CD8-positive, alpha-beta memory T cell (primary cell): ENCODE measurements at places on chromosomes 16 and 17. TPM values are rescaled to one million over a fixed set of nuclear protein-coding genes. Genes with fewer than 3 reads are reported as not detected.

The DNAAF1 gene
- 0.31 TPM for total RNA-seq

The PLXDC1 gene
- 2.9 TPM for total RNA-seq

The ZNF750 gene
- not detected for total RNA-seq

The KRT17 gene
- total RNA-seq = 0.35 TPM

The PRSS27 gene
- total RNA-seq = 1.6 TPM

The TP53TG3 gene
- not detected for total RNA-seq

The DOK4 gene
- 7.0 TPM for total RNA-seq

The NRN1L gene
- total RNA-seq = not detected

The CTCF gene
- 67.4 TPM for total RNA-seq

The CRHR1 gene
- total RNA-seq = not detected

The CD19 gene
- total RNA-seq = not detected

The PSME3IP1 gene
- 103 TPM for total RNA-seq

GRCh38 chr16:48452991-48453760, 68.0 kb upstream of the SIAH1 start:
- H3K27me3 ChIP-seq = no peaks in the 10 kb centered on the region
- no peak for DNase-seq
- H3K36me3 ChIP-seq = no peaks in the 10 kb centered on the region

GRCh38 chr17:72693151-72693878, 399.2 kb downstream of the SLC39A11 start:
- no peaks in the 10 kb centered on the region for H3K4me1 ChIP-seq
- no peak overlapping the region for H3K4me3 ChIP-seq
- no peak overlapping the region for H3K27ac ChIP-seq
- no peak for DNase-seq

- DNase-seq = no peak
Measured at GRCh38 chr16:58338205-58338604, 43.4 kb upstream of the PRSS54 start.

DNA sequence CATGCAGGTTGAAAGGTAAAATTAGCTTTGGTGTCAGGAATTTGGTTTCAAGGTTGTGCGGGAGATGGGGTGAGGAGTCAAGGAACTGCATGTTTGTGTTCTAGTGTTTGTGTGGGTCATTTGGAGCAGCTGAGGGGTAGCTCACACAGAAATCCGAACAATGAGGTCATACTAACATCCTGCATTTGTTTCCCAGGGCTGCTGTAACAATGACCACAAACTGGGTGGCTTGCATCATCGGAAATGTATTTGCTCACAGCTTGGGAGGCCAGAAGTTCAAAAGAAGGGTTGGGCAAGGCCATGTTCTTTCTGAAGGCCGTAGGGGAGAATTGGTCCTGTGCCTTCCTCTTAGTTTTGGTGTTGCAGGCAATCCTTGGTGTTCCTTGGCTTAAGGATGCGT, 287.4 kb downstream of the HAPSTR1 start:
- no peak overlapping the region for H3K27ac ChIP-seq
- no peaks in the 10 kb centered on the region for H3K27me3 ChIP-seq
- DNase-seq = no peak
- no peaks in the 10 kb centered on the region for H3K36me3 ChIP-seq
- no peaks in the 10 kb centered on the region for H3K4me1 ChIP-seq
- no peak overlapping the region for H3K4me3 ChIP-seq

- H3K36me3 ChIP-seq = peaks cover 16% of the 10 kb centered on the region
- no peak overlapping the region for H3K27ac ChIP-seq
- DNase-seq = peak; percentile 57
- H3K4me3 ChIP-seq = no peak overlapping the region
- H3K27me3 ChIP-seq = no peaks in the 10 kb centered on the region
Measured at GRCh38 chr17:17141860-17142552, 64.1 kb downstream of the PLD6 start.

DNA sequence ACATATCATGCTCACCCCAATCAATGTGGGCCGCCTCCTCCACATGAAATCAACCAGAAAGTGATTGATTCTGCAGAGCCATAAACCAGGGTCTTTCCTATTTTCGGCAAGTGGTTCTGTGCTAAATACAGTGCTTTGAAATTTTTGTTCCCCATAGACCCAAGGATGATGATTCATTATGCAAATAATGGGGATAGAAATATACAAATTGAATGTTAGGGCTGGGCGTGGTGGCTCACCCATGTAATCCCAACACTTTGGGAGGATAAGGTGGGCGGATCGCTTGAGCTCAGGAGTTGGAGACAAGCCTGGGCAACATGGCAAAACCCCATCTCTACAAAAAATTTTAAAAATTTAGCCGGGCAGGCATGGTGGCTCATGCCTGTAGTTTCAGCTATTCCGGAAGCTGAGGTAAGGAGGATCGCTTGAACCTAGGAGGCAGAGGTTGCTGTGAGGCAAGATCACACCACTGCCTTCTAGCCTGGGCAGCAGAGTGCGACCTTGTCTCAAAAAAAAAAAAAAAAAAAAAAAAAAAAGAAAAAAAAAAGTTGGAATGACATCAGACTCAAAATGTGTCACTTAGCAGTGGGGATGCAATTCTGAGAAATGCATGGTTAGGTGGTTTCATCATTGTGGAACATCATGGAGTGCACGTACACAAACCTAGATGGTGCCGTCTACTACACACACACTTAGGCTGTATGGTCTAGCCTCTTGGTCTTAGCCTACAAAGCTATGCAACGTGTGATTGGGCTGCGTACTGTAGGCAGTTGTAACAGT, 581.7 kb downstream of the MAF start:
- no peaks in the 10 kb centered on the region for H3K36me3 ChIP-seq
- H3K4me1 ChIP-seq = no peaks in the 10 kb centered on the region
- no peaks in the 10 kb centered on the region for H3K27me3 ChIP-seq
- DNase-seq = no peak
- H3K4me3 ChIP-seq = no peak overlapping the region

DNA sequence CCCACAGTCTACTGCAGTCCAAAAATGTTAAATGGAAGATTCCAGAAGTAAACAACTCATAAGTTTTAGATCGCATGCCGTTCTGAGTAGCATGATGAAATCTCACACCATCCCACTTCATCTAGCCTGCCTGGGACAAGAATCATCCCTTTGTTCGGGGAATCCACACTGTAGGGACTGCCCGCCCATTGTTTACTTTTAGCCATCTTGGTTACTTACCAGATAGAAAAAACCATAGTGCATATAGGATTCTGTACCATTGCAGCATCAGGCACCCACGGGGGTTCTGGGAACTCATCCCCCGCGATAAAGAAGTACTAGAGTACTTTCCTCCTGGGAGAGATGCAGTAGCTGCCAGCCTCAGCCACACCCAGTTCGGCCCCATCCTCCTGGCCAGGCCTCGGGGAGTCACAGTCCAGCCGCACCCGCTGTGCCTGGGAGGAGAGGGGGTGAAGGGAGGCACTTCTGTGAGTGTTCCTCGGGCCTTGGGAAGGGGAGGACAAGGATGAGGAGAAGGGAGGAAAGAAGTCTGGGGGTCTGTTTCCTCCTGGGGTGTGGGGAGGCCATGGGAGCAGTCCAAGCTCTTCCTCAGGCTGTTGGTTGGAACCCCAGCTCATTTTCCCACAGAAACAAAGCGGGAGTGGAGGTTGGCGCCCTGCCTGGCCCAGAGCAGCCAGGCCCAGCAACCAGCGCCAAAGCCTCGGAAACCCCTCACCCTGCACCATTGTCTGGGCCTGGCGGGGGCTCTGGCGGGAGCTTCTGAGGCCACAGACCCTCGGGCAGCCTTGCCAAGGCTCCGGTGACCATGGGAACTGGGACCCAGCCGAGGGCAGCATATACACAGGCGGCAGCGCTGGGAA, 8.9 kb downstream of the TRIM47 start:
- no peak overlapping the region for H3K4me3 ChIP-seq
- peaks cover 23% of the 10 kb centered on the region for H3K4me1 ChIP-seq
- no peak overlapping the region for H3K27ac ChIP-seq
- no peaks in the 10 kb centered on the region for H3K27me3 ChIP-seq
- H3K36me3 ChIP-seq = no peaks in the 10 kb centered on the region
- DNase-seq = no peak

- no peaks in the 10 kb centered on the region for H3K27me3 ChIP-seq
- no peaks in the 10 kb centered on the region for H3K36me3 ChIP-seq
- DNase-seq = no peak
- no peak overlapping the region for H3K27ac ChIP-seq
Measured at GRCh38 chr17:60127068-60128064, 22.4 kb upstream of the CA4 start.

DNA sequence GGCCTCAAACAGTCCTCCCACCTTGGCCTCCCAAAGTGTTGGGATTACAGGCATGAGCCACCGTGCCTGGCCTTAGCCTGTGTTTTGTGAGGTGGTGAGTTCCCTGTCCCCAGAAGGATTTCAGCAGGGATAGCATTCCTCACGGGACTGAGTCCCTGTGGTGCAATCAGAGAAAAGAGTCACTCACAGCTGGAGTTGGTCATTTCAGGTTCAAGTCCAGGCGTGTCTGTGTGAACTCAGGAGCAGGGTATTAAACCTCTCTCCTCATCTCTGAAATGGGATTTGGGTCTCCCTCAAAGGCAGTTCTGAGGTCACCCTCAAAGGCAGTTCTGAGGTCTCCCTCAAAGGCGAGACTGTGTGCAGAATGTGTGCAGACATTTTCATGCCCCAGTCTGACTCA, 28.6 kb downstream of the NPTX1 start:
- no peaks in the 10 kb centered on the region for H3K4me1 ChIP-seq
- no peak for DNase-seq
- no peaks in the 10 kb centered on the region for H3K27me3 ChIP-seq
- H3K36me3 ChIP-seq = no peaks in the 10 kb centered on the region
- H3K27ac ChIP-seq = no peak overlapping the region

GRCh38 chr17:6926667-6927066, 69.2 kb upstream of the ALOX12 start:
- H3K4me3 ChIP-seq = no peak overlapping the region
- H3K4me1 ChIP-seq = peaks cover 18% of the 10 kb centered on the region
- DNase-seq = no peak
- H3K36me3 ChIP-seq = no peaks in the 10 kb centered on the region
- no peaks in the 10 kb centered on the region for H3K27me3 ChIP-seq
- no peak overlapping the region for H3K27ac ChIP-seq

GRCh38 chr16:69935278-69935711, 15.8 kb upstream of the CLEC18A start:
- H3K27me3 ChIP-seq = no peaks in the 10 kb centered on the region
- H3K27ac ChIP-seq = no peak overlapping the region
- H3K4me3 ChIP-seq = no peak overlapping the region
- DNase-seq = no peak

DNA sequence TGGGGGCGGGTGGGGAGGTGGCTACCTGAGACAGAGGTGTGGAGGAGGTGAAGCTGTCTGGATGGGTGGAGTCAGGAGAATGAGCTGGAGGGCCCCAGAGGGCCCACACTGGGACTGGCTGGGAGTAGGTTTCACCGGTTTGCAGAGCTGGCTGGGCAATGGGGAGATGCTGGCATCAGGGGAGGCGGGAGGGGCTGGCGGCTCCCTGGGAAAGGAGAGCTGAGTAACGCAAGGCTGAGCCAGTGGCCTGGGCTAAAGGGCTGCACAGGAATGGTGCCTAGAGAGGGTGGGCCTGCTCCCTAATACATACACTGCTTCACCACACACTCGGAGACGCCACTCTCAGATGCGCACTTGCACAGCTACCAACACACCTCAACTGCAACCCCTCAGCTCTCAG, 12.4 kb downstream of the P3H4 start:
- no peak overlapping the region for H3K27ac ChIP-seq
- no peak overlapping the region for H3K4me3 ChIP-seq
- H3K36me3 ChIP-seq = no peaks in the 10 kb centered on the region
- H3K27me3 ChIP-seq = no peaks in the 10 kb centered on the region
- H3K4me1 ChIP-seq = no peaks in the 10 kb centered on the region

DNA sequence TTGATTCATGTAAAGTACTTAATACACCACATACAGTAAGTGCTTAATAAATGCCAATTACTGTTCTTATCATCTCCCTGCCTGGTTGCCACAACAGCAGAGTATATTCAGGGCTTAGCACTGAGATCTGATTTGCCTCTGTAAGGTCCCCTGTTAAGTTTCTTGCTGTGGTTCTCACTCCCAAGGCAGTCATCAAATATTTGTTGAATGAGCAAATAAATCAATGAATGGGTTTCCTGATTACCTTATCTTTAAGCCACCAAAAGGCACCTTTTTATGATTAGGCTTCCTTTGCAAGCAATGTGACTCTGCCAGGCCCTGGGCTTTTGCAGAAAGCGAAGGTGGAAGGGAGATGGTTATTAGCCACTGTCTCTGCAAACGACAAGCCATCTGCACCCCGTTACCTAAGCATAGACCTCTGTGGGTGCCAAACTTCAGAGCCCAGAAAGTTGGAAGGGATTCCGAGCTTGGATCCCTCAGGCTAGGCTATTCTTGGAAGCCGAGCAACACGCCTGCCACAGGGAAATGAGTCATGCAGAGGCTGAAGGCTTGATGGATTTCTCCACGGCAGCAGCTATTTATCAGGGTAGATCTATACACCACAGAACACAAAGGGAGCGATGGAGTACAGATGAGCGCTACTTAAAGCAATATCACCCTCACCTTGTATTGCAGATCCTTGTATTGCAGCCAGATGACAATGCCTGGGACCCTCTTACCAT, 102.0 kb downstream of the GRIN2A start:
- H3K27me3 ChIP-seq = no peaks in the 10 kb centered on the region
- DNase-seq = no peak
- no peak overlapping the region for H3K27ac ChIP-seq
- no peak overlapping the region for H3K4me3 ChIP-seq
- no peaks in the 10 kb centered on the region for H3K36me3 ChIP-seq

DNA sequence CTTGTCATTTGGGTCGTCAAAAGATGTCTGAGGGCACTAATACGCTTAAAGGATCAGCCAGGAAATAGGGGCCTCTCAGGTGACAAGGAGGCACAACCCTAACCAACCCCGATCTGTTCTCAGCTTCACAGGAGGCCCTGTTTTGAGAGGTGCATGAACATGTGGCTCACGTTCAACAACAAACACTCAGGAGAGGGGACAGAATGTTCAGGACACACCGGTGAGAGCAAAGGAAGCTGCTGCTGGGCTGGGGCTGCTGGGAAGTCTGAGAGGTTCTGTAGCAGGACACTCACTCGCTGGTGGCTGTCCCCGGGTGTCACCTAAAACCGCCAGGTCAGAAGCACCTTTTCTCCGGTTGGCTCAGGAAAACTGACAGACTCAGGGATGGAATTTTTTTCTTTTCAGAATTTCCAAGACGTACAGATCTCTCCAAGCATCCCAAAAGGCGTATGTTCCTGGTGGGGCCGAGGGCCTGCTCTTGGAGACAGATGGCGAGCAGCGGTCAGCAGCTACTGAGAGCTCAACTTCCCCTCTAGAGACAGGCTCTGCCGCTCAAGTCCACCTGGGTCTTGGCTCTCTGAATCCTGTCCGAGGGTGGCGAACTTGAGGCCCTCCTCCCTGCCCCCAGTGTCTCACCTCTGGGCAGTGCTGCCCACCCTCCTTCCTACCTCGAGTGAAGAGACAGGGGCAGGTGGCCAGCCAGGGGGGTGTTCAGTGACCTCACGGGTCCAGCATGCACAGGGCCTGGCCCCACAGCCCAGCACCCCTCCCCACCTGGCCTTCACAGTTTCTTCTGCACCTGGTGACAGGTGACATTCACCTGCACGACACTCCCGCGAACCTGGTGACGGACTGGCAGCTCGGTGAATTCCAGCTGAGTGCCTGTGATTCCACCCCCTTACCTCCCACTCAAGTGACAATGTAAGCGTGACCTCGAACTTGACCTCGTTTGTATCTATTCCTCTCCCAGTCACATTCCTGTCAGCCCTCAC, 22.9 kb downstream of the CLUH start:
- H3K27me3 ChIP-seq = no peaks in the 10 kb centered on the region
- H3K4me3 ChIP-seq = no peak overlapping the region
- no peak overlapping the region for H3K27ac ChIP-seq
- no peak for DNase-seq
- H3K36me3 ChIP-seq = no peaks in the 10 kb centered on the region
